Lung (tissue), 17 donors: ENCODE measurements at places on chromosomes 3 and 15. TPM values are rescaled to one million over a fixed set of nuclear protein-coding genes. Genes with fewer than 3 reads are reported as not detected.

Gene POLQ
- 0.80 TPM for total RNA-seq

Gene KLF15
- 18.1 TPM for total RNA-seq

Gene PIGZ
- total RNA-seq: 5.5 TPM

DNA sequence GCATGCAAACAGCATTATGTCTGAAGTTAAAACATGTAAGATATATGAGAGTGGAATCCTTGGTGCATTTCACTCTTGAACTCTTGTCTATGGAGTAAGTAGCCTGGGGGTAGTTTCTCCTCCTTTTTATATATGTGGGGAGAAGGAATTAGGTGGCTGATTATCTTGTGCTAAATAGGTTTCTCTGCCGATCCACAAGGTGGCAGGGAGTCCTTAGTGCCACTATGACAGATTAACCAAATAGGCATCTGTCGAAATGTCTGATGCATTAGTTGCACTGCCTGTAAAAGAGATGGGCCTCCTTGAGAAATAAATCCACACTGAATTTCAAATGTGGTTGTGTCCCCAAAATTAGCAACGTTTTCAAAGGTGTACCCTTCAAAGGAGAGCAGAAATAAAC lies 170.1 kb downstream of the CNTN4 start:
- no peak for DNase-seq

- no peak for DNase-seq
These were observed 12.3 kb downstream of the EIF1B start for GRCh38 chr3:40321818-40322217.

DNA sequence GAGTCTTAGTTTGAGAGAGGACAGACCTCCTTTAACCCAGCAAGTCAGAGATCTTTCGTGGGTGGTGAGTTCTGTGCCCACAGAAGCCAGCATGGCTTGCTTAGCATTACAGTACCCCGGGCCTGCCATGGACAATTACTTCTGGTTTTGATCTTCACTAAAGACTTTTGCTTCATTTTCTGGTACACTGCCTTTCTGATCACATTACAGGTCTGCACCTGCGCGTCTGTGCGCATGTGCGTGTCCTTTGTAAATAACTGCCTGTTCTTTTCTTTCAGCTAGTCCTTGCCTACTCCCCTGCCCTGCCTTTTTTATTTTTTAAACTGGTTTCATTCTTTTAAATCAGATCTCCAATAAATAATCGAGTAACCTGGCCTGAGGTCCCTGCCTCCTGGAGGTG lies 57.1 kb upstream of the CMTM8 start:
- DNase-seq: no peak

GRCh38 chr15:51756482-51756881 lies 5.1 kb downstream of the TMOD2 start:
- no peak for DNase-seq

DNA sequence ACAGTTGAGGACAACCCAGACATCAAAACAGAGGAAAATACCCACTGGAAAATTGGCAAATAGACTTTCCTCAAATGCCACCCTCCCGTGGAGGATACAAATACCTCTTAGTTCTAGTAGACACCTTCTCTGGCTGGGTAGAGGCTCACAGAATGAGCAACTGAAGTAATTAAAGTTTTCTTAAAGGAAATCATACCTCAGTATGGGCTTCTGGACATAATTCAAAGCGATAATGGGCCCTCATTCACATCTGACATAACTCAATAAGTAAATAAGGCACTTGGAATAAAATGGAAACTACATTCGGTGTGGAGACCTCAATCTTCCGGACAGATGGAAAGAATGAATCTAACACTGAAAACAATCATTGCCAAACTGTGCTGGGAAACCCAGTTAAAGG lies 115.2 kb upstream of the PLCL2 start:
- no peak for DNase-seq

DNA sequence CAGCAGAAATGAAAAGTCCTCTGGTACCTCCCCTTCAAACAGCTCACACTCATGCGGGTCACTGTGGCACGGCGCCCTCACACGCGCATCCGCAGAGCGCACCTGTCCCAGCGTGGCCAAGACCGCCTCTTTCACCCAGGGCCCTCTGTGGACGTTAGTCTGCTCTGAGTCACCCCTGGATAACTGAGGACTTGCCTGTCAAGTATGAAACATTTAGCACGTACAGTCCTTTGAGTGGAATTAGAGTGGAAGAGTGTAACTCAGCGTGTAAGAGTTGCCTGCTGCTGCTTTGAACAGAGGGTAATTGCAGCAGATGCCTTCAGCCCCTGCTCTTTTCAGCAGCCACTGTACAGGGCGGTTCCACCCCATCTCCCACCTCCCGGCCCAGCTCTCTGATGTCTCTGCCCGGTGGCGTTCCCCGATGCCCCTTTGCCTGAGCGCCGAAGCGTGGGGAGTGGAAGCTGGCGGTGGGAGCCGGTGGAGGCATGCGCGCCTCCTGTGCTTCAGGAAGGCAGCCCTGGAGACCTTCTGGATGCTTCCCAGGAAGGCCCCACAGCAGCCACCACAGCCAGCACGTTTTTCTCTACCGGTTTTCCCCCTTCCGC lies 23.0 kb downstream of the CPN2 start:
- peak; percentile 64 for DNase-seq

GRCh38 chr3:48129921-48130320 lies 58.3 kb downstream of the CDC25A start:
- DNase-seq: no peak

DNA sequence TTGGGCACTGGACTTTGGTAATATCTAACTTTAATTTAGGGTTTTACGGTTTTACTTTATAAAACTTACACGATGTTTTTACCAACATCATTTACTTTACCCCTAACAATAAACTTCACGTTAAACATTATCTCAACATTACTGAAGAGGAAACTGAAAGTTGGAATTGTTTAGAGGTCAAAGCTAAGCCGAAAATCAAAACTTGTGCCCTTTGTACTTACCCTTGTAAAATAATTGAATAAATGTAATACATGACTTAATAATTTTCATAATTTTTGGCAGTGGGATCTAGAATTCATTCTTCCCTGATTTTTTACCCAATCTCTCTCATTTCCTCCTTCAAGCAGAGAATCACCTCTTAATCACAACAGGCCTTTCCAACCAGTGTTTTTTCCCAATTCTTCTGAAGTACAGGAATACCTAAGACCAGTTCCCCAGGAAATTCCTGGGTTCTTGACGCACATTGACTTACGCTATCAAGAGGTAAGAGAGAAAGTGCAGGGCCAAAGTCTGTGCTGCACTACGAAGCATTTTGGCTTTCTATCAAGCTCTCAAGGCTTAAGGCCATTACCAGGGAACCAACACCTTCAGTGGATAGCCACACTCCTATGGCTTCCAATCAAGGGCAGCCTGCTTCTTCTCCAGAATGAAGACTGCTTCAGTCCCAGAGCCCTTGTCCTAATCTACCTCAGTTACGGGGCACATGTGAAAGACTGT lies 11.9 kb upstream of the SEMA6D start:
- no peak for DNase-seq

GRCh38 chr3:157618075-157618760 lies 115.0 kb upstream of the VEPH1 start:
- DNase-seq: peak; percentile 69

GRCh38 chr15:63166219-63166618 lies 8.9 kb upstream of the RPS27L start:
- no peak for DNase-seq

DNA sequence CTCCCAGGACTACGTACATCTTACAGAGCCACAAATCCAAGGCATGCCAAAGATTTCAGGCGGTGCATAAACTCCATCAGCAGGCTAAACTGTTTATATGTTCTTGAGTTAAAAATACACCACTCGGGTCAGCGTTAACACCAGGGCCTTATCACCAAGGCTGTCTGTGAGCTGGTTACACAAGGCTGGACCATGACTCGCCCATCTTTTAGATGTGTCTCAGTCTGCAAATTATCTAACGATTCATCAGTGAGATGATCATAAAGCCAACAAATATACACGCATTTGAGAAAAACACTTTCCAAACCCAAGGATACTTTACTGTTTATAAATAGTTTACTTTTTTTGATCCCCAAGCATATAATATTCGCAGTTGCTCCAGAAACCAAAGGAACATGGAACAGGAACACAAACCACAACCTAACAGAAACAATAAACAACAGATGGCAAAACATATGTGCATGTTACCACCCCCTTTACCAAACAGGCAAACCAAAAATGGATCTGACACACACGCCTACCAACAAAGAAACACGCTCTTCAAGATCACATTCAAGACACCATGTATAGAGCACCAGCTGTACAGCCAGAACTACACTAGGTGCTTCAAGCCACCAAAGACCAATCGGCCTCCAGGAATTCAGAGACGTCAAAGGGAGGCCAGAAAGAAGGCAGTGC lies 15.4 kb downstream of the LRIG1 start:
- DNase-seq: peak; percentile 43

GRCh38 chr3:59450946-59451763 lies 401.3 kb upstream of the CFAP20DC start:
- peak; percentile 58 for DNase-seq

- no peak for DNase-seq
These were observed 64.9 kb upstream of the SUCLG2 start for GRCh38 chr3:67719333-67719732.

DNA sequence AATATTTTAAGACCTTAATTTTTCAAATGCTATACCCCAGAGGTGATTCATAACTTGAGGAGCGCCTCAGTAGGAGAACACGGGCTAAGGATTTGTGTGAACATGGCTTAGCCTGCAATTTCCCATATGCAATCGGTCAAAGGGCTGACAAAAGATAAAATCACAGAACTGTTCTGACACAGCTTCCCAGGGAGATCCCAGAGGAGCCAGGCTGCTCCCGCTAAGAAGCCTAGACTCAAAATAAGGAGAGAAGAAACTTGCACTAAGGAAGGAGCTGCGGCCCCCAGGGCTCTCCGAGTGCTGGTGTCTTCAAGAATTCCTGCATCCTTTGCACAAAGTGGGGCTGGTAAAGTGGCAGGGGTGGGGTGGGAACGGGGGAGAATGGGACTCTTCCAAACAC lies 106.3 kb upstream of the DLG1 start:
- no peak for DNase-seq

DNA sequence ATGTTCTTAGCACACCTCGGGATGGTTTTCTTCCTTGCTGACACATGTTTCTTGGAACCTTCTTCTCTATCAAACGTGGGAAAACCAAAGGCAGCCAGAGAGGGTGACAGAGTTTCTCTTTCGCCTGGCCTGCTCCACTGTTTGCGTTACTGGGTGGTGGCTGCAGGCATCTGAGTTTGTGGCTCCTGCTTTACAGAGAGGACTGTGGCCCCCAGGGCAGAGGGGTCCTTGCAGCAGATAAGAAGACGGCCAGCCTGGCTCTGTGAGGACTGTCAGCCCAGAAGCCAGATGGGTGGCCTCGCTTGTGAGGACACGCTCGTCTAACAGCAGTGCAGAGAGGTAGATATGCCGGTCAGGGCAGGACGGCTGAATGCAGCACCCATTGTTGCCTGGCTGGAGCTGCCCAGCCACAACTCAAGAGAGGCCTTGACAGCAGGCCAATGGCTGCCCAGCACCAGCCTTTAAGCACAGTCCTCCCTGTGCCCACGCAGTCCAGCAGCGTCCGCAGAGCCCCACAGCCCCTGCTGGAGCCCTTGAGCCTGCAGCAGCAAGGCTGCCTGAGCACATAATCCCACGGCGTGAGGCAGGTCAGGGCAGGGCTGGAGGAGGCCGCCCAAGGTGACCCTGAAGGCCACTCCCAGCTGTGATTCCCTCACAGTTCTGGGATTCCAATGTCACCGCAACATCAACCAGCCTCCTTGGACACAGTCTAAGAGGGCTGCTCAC lies 15.0 kb upstream of the SPTBN5 start:
- no peak for DNase-seq

GRCh38 chr15:94722024-94722636 lies 490.8 kb downstream of the MCTP2 start:
- no peak for DNase-seq
